Stimulated activated CD4-positive, alpha-beta T cell treated with anti-CD3 and anti-CD28 coated beads, Interleukin-2, amount 100 ng/mL, for 24 hours (primary cell): ENCODE measurements at places on chromosomes 2 and 18.

- DNase-seq: no peak
Measured at GRCh38 chr2:181311837-181312236, 145.3 kb upstream of the ITGA4 start.

DNA sequence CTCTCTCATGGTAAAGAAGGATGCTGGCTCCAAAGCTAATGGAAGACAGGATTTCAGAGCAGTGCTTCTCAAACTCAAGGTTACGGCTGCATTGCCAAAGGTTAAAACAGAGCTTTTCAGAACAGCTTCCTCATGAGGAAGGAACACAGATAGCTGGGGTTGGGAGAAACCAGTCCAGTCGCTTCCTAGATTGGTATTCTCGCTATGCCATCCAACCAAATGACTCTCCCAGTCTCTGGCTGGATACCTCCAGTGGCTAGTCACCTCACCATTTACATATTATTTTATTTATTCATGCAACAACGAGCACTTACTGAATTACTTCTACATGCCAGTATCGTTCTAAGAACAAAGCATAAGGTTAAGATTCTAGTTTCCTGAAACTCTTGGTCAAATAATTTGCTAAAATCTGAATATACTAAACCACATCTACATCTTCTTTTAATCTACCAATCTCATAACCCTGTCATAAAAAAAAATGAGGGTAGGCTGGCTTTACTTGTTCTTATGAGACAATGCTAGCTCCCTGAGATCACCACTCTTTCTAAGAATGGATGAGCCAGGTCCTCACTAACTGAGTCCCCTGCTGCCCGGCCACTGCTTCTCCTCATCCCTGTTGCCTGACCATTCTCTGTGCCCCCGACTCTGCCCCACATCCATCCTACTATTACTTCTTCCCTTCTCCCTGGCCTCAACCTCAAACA is 20.4 kb downstream of the KDSR start:
- DNase-seq: no peak

GRCh38 chr2:108390340-108390739 is 12.6 kb downstream of the SULT1C4 start:
- DNase-seq: no peak

DNA sequence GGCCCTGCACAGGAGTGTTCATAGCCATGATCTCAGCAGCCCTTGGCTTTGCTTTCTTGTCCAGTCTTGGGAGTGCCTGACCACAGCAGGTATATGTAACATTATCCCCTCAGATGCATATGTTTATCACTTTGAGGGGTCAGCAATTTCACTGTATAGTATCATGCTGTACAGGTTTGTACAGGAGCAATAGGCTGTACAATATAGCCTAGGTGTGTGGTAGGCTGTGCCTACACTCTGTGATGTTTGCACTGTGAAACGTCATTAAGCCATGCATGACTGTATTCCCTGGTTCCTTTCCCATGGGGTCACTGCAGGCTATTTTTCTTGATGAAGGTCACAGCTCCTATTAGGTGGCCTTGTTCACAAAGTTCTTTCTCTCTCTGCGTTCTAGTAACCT is 4.7 kb upstream of the IL36G start:
- DNase-seq: no peak

DNA sequence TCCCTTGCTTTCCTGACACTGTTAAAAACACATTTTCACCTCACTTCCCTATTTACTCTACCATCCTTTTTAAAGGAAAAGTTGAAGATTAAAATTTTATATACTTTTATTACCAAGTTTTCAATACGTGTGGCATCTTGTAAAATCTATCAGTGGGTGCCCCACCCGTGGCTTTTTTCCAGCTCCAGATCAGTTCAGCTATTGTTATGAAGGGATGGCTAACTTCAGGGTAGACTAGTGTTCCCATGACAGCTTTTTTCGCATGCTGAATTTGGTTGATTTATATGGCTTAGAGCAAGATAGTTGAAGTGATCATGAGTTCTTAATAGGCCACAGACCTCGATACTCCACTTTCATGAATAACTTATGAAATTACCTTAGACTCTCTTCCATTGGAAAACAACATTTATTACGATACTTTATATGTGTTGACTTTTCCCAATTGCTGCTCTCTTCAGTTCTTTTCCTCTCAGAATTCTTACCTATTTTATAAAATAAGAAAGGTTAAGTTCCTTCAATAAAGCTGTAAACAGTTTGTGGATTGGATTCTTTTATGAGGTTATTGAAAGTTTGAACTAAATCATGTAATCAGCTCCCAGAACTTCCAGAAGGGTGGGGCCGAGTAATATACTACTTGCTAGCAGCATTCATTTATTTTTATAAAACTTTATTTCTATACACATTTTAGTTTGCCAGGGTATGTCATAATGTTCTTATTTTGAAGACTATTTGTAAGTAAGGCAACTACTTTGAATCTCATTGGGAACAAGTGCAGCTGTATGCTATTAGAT is 680.9 kb downstream of the SATB2 start:
- DNase-seq: no peak

DNA sequence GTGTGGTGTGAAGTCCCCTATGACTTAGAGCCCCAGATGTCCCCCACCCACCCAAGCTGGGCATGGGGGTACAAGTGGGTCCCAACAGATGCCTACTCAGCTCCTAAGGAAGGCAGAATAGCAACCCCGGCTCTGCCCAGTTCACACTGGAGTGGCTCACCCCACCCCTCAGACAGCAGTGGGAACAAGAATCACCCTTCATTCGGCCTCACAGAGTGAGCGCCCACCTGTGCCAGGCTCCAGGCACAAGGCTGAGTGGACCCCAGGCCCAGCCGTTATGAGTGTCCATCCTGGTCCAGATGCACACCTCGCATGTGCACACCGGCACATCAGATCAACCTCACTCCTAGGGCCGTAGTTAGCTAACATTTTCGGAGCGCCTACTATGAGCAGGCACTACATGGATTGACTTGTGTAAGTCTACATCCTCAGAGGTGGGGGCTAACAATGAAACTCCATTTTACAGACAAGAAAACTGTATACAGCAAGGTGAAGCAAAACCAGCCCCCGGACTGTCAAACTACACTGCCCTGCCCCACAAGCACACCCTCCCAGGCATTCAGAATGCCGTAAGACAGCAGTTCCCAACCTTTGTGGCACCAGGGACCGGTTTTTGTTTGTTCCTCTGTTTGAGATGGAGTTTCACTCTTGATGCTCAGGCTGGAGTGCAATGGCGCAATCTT is 2.8 kb upstream of the ASTL start:
- no peak for DNase-seq

GRCh38 chr2:134173338-134174016 is 80.4 kb upstream of the MGAT5 start:
- no peak for DNase-seq

DNA sequence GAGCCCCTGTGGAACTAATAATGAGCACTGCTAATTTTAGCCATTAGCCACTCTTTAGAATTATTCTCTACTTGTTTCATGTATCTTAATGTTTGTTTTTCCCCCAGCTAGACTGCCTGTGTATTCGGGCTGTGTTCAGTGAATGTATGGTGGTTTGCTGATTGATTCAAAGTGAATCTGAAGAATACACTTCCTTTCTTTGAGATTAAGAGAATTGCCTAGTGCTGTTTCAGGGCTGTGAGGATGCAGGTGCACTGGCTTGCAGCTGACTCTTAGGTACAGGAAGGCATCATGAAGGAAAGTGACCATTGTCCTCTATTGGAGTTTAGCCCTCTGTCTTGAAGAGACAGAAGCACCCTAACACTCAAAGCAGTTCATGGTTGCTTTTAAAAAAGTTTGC is 138.7 kb downstream of the CERS6 start:
- no peak for DNase-seq

DNA sequence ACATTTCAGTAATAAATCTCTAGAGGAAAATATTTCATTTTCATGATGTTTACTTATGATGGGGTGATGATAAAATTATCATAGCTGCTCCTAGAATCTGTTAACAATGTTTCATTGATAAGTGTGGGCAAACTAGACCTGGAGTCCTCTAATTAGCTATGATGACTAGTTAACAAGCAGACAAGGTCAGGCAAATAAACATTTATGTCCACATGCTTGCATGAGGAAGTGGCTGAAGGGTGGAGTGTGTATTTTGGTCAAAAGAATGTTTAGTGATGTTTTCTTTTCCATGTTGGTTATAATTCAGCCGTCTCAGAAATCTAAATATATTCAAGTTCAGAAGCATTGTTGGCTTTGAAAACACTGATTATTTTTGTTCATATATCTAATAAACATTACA is 99.9 kb upstream of the FN1 start:
- no peak for DNase-seq

DNA sequence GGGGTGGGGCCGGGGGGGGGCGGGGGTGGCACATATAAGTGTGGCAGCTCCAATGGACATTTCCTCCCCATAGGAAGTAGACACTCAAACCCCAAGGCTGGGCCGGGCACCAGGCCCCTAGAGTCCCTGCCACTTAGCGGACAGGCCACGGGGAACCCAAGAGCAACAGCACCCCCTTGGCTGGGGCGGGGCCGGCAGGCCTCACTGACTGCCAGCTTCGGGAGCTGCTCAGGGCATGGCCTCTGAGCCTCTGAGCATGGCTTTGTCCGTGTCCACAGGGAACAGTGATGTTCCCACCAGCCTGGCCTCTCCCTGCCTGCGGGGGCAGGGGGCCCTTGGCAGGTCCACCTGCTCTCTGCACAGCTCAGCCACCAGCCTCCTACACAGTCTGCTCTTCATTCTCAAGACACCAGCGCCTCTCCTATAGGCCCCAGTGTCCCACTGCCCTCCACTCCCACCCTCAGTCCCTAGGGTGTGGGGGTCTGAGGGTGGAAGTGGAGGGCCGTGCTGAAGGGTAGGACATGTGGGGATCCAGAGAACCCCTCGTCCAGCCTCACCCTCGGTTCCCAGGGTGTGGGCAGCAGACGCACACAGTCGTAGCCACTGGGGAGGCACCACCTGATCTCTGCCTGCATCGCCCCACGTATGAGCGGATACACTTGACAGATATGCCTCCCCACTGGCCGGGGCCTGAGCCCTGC is 106.7 kb downstream of the FAM210A start:
- DNase-seq: no peak

GRCh38 chr2:85400023-85400422 is 10.1 kb downstream of the CAPG start:
- no peak for DNase-seq

DNA sequence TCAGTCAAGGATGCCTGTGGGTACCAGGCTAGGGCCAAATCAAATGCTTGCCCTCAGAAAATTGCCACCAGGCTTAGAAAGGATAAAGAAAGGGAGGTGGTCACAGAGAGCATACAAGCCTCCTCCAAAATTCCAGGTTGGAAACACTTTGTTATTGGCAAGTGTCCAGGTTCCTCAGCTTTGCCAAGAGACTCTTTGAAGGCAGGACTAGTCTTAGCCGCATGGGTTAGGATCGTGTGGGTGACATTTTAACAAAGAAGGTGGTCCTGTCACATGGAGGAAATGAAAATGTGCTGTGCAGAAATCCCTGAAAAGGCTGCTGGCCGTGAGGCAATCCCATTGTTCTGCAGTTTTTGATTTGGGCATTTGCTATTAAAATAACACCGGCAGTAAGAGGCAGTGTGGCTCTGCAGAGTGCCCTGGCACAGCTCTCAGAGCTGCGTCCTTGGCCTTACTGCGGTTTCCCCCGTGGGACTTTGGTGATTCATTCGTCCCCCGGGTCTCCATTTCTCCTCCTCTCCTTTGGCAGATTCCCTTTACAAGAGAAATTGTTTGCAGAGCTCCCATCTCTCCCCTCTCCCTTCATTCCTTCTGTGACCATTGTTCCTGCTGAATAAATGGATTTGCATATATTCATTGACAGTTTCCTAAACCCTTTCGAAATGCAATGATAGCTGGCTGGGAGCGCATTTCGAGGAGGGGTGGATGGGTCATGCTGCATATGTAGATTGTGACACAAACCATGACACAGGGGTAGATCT is 187.3 kb downstream of the VAPA start:
- no peak for DNase-seq
